ENCODE measurements at places on chromosomes 6 and 20. TPM values are rescaled to one million over a fixed set of nuclear protein-coding genes. Genes with fewer than 3 reads are reported as not detected.

The TSHZ2 gene
- not detected for total RNA-seq

The APMAP gene
- total RNA-seq = 64.0 TPM

The ESF1 gene
- 8.0 TPM for total RNA-seq

The AGER gene
- 0.69 TPM for total RNA-seq

The GHRH gene
- total RNA-seq = not detected

The SYCP2 gene
- total RNA-seq = 0.93 TPM

The MDFI gene
- not detected for total RNA-seq

The RTF2 gene
- 66.9 TPM for total RNA-seq

The MRPL2 gene
- 19.6 TPM for total RNA-seq

The FAXC gene
- total RNA-seq = 14.5 TPM

The BAK1 gene
- total RNA-seq = 36.0 TPM

The GINM1 gene
- 33.9 TPM for total RNA-seq

The LAMA5 gene
- 2.0 TPM for total RNA-seq

The UBD gene
- total RNA-seq = 0.62 TPM

The B3GALT4 gene
- 3.7 TPM for total RNA-seq
